Posterior vena cava (tissue), 2 donors: ENCODE measurements at places on chromosomes 3 and 15. TPM values are rescaled to one million over a fixed set of nuclear protein-coding genes. Genes with fewer than 3 reads are reported as not detected.

DNA sequence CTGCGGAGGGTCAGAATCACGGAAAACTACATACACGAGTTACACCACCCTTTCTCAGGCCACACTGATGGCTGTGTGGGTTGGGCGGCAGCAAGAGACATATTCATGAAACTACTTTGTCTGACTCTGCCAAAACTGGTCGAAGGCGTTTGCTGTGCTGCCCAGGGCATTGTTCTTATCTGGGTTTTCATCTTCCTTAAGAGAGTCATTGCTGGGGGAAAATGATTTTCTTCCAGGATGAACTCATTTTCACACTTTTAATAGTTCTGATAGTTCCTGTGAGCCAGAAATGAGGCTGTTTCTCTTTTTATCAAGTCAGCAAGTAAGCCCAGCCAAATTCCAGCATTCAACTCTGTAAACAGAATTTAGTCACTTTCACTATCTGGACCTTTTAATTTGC is 47.6 kb downstream of the TRIM71 start:
- DNase-seq, result no peak

DNA sequence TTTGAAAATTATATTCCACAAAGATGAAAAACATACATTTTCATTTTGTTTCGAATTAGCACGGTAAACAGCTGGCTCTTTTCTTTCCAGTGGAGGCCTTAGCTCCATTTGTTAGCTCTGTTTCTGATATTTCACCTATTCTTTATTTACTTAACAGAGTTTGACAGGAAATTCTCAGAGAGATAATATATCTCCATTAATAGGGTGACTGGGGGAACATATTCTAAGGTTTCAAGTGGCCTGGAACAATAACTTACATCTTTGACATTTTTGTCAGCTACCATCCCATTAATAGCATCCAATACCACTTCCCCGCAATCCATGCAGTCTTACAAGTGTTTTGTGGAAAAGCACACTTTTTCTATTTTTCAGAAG is 577.6 kb upstream of the MDFIC2 start:
- DNase-seq, result no peak

The SETD2 gene
- total RNA-seq, result 49.3 TPM

- DNase-seq, result no peak
These were observed 444.7 kb downstream of the ERC2 start for GRCh38 chr3:56023546-56023945.

GRCh38 chr3:71309342-71309741 is 274.2 kb downstream of the FOXP1 start:
- no peak for DNase-seq

GRCh38 chr3:135014566-135014965 is 219.5 kb downstream of the EPHB1 start:
- DNase-seq, result no peak

The SI gene
- total RNA-seq, result not detected

DNA sequence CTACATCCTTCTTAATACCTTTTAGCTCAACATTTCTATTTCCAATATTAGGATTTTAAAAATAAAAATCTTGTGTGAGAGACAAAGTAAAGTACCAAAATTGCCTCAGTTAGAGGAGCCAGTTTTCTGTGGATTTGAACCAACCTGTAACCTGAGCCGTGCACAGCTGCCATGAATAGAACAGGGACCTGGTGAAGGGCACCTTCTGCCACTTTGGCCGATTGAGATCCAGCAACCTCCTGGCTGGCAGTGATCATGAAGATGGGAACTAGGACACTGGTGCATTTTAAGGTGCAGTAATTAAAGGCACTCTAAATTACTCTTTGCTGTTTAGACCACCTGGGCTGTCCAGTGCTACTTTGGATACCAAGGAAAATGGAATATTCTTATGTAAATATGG is 34.3 kb upstream of the TRAK1 start:
- no peak for DNase-seq
